ENCODE measurements at places on chromosomes 1 and 21.

GRCh38 chr1:228066891-228067654, 15.4 kb upstream of the ARF1 start:
- no peak for DNase-seq

DNA sequence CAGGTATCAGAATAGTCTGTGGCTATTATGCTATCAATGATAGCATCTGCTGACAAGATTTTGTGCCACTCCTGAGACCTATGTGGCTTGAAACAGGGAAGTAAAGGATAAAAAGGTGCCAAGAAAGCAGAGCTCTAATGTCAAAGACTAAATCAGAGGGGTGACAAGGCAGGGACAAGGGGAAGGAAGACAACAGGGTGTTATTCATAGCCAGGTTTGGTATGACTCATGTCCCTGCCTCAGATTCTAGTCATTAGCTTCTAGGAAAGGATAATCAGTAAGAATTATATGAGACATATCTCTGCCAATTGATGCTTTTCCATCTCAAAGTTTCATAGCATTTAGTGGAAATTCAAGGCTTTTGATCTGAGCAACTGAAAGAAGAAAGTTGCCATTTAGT, 31.8 kb upstream of the PLD5 start:
- no peak for DNase-seq

DNA sequence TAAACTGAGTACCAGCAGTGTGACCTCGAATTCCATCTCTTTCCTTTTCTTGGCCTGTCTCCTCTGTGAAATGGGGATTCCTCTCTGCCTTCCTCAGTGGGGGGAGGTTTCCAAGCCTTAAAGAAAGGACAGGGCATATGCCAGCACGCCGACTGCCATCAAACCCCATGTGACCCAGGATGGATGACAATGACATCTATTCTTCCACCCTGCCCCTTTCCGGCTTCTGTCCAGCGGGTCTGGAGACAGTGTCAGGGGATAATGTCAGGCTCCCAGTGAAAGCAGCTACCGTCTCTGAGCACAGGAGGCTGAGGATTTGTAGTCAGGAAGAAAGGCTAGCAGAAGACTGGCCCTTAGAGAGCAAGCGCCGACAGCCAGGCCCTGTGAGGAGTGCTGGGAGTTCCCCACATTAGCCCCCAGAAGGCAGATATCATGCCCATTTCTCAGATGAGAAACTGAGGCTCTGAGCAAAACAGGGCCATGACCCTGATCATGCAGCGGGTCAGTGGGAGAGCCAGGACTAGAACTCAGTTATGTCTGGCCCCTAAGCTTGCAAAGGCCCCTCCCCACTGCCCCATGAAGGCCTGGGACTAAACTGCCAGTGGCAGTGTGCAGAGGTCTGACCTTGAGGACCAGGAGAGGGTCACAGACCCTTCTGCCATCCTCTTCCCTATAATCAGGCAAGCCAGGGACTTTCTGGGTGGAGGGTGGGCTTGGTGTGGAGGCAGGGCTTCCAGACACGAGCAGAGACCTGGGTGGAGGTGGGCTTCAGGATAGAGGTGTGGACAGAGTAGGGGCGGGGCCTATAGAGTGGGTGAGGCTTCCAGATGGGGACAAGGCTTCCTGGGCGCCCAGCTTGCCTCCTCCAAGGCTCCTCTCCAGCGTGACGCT, 30.1 kb downstream of the CDCA8 start:
- DNase-seq: no peak

GRCh38 chr1:162463021-162463420, 34.6 kb upstream of the UHMK1 start:
- DNase-seq: no peak

DNA sequence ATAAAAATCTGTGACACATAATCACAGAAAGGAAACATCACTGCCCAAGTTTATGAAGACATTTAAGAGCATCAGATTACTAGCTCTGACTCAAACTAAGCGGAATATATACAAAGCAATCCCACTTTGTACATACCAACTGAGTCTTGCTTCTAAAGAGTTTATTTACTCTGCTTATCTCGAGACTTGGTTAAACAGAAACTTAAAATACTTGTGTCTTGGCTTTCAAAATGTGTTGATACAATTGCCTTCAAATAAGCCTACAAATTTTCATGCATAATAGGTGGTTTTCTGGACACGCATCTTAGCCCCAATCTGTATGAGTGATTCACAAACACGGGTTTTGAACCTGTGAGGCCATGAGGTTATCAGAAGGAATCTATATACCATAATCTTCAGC, 21.0 kb downstream of the CD160 start:
- no peak for DNase-seq

DNA sequence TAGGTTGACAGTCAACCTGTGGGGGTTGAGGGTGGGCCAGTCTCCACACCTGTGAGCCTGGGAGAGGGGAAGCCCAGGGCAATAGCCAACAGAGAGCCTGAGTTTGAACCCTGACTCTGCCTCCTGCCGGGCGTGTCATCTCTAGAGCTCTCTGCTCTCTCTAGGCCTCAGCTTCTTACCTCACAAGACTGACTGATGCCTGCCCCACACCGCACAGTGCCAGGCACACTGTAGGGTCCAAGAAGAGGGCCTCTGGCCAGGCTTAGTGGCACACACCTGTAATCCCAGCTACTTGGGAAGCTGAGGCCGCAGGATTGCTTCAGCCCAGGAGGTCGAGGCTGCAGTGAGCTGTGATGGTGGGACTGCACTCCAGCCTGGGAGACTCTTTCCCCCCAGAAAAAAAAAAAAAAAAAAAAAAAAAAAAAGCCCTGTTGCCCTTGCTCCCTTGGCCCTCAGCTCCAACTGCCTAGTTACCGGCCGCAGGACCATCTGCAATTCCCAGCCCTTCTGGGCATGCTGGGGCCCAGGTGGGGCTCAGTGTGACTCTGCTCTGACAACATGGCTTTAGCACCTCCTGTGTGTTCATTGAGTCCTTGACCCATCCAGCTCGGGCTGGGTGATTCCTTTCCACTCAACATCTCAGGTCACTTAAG, 25.1 kb downstream of the GRHL3 start:
- no peak for DNase-seq

GRCh38 chr21:35051287-35051818, 2.3 kb upstream of the RUNX1 start:
- peak; percentile 67 for DNase-seq

DNA sequence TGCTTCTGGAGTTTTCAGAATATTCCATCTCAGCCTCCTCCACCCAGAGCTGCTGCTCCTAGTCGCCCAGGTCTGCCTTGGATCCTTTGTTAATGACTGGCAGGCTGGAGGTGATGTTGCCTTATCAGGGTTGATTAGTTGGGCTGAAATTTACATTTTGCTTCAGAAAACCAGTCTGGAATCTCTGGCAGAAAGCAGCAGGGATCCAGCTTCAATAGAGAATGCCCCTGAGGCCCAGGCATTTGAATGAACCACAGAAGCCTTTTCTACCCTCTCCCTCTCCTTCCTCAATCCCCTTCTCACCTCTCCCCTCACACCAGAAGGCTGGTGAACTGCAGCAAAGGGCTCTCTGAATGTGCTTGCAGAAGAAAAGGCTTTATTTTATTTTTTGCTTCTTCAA, 83.2 kb downstream of the PLXNA2 start:
- no peak for DNase-seq

- no peak for DNase-seq
Measured at GRCh38 chr1:209586221-209586740, 2.8 kb downstream of the CAMK1G start.

DNA sequence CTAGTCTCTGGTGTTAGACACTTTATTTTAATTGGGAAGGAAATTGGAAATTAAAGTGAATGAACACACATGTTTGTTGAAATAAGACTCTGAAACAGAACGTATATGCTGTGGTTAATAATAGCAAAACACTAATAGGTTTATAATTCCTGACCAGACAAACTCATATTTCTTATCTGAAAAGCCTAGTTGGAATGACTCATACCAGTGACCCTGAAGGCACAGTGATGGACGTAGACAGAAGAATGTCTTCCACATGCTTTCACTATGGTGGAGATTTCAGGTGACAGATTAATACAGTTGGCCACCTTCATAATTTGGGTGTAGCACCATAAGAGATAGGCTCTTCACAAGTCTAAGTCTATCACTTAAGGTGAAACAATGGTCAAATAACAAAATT, 83.0 kb upstream of the COL11A1 start:
- no peak for DNase-seq

- DNase-seq: no peak
Measured at GRCh38 chr1:201401700-201402099, 2.6 kb upstream of the LAD1 start.

DNA sequence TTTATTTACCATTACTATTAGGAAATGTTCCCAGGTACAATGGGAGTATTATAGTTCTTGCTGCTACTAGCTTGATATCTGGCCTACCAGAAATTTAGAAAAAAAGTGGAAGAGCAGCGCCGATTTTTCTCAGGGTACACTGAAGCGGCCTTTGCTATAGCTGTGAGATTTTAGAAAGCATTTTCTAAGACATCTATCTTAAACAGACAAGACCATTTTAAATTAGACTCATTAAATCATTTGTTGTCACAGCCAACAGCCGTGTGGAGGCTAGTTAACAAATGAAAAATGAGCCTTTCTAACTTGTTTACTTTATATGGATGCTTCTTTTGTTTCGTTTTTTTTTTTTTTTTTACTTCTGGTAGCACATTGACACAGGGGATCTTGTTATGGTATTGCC, 183.2 kb upstream of the ZRANB2 start:
- DNase-seq: no peak

DNA sequence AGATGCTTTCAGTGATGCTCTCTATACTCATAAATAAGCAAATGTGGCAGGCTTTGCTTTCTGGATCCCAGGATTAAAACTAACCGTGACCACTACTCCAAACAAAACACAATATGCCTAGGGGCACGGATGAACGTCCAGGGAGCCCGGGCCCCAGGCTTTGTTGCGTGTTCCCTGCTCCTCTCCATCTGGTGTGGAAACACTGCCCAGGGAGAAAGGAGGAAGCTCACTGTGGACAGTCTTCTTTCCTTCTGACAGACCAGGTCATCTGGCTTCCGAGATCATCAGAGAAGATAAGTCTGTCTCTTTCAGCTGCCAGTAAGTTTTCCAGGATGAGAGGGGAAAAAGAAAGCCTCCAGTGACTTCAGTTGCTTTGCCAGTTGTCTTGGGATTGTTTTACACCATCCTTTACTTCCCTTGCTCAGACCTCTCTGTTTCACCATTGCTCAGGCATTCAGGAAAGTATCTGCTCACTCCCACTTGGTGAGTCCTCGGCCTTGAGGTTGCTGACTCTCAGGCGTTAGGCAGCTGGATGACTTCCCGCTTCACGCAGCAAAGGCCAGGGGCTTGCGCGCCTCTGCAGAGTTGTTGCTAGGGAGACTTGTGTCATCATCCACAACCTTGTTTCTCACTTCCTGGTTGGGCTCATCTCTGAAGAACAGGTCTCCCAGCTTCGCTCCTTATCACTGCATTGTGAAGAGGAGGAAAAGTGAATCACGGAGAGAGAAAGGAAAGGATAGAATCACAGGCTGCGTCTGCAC, 20.6 kb upstream of the PGD start:
- no peak for DNase-seq

GRCh38 chr1:67336783-67337182, 29.1 kb downstream of the IL12RB2 start:
- no peak for DNase-seq

GRCh38 chr1:160605792-160606479, 26.6 kb upstream of the CD84 start:
- DNase-seq: no peak

DNA sequence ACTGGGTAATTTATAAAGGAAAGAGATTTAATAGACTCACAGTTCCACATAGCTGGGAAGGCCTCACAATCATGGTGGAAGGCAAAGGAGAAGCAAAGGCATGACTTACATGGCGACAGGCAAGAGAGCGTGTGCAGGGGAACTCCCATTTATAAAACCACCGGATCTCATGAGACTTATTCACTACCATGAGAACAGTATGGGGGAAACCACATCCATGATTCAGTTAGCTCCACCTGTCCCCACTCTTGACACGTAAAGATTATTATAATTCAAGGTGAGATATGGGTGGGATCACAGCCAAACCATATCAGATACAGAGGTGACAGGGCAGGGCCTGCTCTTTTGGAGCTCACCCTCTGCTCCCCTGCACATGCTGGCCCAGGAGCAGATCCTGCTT, 31.4 kb upstream of the TMEM61 start:
- DNase-seq: no peak

- DNase-seq: no peak
Measured at GRCh38 chr1:53948291-53948690, 2.1 kb downstream of the LRRC42 start.

- no peak for DNase-seq
Measured at GRCh38 chr1:206672844-206673758, 11.6 kb upstream of the MAPKAPK2 start.

DNA sequence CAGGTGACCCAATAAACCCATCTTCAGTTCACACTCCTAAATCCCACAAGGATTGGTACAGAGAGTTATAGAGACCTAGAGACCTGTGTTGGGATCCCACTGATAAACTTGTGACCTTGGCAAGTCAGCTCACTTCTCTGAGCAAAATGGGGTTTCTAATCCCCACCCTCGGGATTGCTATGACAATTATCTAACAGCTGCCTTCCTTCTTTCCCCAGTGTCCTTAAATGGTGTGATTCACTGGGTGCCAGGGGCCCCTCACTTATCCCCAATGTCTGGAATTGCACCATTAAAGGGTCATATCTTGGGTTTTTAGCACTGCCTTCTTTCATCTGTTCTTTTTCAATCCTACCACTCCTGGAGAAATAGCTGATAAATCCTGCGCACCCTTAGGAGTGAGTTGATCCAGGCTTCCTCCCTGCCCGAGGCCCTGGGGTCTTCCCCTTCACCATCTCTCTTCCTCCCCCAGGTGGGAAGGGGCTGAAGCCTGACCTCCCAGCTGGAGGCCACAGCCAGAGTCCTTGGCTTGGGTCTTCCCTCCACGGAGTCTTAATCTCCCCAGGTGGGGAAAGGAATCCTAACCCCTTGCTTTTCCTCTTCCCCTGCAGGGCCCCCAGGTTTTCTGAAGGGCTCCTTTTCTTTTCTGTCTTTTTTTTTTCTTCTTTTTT, 39.7 kb downstream of the LACTBL1 start:
- no peak for DNase-seq

DNA sequence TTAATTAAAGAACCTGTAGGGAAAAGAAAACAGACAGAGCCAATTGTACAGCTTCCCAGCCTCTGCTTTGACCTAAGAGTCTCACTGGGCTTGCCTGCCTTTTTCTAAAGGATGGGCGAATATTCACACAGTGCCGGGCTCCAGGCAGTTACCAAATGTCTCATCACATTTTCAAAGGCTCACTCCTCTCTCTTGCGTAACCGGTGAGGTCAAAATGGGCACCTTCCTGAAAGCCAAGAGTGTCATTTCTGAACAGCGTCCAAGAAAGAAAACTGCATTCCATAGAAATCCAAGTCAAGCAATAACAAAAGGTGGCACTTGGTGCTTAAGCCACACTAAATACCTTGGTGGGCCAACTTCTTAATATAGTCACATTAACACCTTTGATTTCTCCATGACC, 710 bp upstream of the PALMD start:
- no peak for DNase-seq

GRCh38 chr1:45640293-45640692, 16.4 kb upstream of the CCDC17 start:
- DNase-seq: no peak

DNA sequence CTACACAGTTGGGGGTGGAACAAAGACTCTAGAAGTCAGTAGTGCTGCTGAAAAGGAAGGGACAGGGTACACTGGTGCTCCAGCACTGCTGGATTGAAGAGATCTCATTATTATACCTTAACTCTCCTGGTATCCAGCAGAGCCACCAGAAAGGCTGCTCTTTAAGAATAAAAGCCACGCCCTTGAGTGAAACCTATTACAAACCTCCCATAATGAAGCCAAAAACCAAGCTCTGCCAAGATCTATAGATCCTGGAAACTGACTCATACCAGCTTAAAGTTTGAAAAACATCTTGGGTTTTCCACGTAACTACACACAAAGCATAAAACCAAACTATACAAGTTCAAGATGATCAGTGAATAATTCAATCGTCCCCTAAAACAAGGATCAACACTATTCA, 38.0 kb downstream of the ADSS2 start:
- no peak for DNase-seq

All from stimulated activated CD4-positive, alpha-beta T cell treated with anti-CD3 and anti-CD28 coated beads, Interleukin-1b, Interleukin-23, amount 100 ng/mL, for 1 hour (primary cell).